SK-N-SH (cell line): ENCODE measurements at places on chromosomes 4 and X. TPM values are rescaled to one million over a fixed set of nuclear protein-coding genes. Genes with fewer than 3 reads are reported as not detected.

The HSFX4 gene
- polyA plus RNA-seq, result not detected in 2 replicates

The PLAC1 gene
- 50.9 and 72.3 TPM in 2 replicates for polyA plus RNA-seq

DNA sequence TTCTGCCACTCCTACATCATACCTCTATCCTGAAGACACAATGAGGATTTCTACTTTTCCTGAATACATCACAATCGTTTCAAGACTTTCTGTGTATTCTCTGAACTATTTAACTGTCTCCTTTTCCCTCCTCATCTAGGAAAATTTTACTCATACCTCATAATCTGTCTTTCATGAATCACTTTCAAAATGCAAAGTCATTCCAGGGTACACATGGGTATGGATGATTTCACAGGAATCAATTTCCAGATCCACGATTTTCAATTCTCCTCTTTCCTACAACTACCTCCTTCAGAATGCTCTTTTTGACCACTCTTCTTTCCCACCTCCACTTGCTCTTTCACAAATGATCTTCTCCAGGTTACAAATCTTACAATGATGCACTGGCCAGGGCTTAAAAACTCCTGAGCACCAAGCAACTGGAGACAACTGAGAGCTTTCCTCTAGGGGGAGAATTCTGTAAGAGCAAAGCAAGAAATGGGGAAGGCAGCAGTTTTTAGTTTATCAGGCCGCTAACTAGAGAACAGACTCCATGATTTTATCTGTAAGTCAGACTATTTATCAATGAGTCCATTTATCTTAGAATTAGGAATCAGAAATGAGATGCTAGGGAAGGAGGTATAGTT lies 116.4 kb downstream of the PPP3CA start:
- H3K4me1 ChIP-seq, result peaks cover 5% of the 10 kb centered on the region
- DNase-seq, result no peak
- H3K27ac ChIP-seq, result peak overlapping the region; percentile 46
- no peaks in the 10 kb centered on the region for H3K27me3 ChIP-seq

The CENPVL2 gene
- polyA plus RNA-seq, result 0.03 and 0.06 TPM in 2 replicates

DNA sequence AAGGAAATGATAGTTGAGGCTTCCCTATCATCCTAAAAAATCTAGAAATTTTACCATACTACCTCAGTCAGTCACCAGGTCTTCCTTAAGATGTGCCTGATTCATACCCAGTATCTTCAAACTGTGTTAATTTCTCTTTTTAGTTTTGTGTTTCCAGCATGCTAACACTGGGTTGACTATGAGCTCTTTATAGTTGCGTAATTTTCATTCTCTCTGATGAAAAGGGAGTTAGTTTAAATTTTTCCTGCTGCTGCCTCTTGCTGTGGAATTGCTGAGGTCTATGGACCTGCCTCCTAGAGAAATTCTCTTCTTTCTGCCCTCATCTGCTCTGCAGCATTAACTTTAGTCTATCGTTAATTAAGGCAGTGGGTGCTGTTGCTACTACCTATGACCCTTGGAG lies 66.6 kb downstream of the BANK1 start:
- no peaks in the 10 kb centered on the region for H3K4me1 ChIP-seq
- H3K27ac ChIP-seq, result no peak overlapping the region
- H3K4me3 ChIP-seq, result no peak overlapping the region
- no peaks in the 10 kb centered on the region for H3K27me3 ChIP-seq

GRCh38 chr4:158578476-158578875 lies 56.8 kb downstream of the RXFP1 start:
- DNase-seq, result peak; percentile 25
- H3K27me3 ChIP-seq, result no peaks in the 10 kb centered on the region
- H3K4me1 ChIP-seq, result no peaks in the 10 kb centered on the region
- no peak overlapping the region for H3K4me3 ChIP-seq
- no peak overlapping the region for H3K27ac ChIP-seq

The SLITRK2 gene
- not detected in 2 replicates for polyA plus RNA-seq

GRCh38 chr4:75902352-75902751 lies at the start of gene PPEF2:
PPEF2 (minus strand) TSS chr4:75902452; CDS start chr4:75896325, 6,127 bp downstream.
- no peak within 1 kb of the TSS for H3K27ac ChIP-seq
- DNase-seq, result no peak
- H3K4me1 ChIP-seq, result no peaks in the 10 kb centered on the region
- no peaks in the 10 kb centered on the region; the same call in 1 of the 2 replicates for H3K27me3 ChIP-seq

GRCh38 chrX:18873189-18873791 lies 110.6 kb downstream of the PHKA2 start:
- H3K27me3 ChIP-seq, result peaks cover 10% of the 10 kb centered on the region; the same call in 1 of the 2 replicates
- peak; percentile 76 for DNase-seq
- peak overlapping the region; percentile 80 for H3K27ac ChIP-seq
- H3K4me1 ChIP-seq, result peaks cover 47% of the 10 kb centered on the region; the same call in 1 of the 2 replicates
- peak overlapping the region; percentile 45 for H3K4me3 ChIP-seq
- no peaks in the 10 kb centered on the region for H3K36me3 ChIP-seq

DNA sequence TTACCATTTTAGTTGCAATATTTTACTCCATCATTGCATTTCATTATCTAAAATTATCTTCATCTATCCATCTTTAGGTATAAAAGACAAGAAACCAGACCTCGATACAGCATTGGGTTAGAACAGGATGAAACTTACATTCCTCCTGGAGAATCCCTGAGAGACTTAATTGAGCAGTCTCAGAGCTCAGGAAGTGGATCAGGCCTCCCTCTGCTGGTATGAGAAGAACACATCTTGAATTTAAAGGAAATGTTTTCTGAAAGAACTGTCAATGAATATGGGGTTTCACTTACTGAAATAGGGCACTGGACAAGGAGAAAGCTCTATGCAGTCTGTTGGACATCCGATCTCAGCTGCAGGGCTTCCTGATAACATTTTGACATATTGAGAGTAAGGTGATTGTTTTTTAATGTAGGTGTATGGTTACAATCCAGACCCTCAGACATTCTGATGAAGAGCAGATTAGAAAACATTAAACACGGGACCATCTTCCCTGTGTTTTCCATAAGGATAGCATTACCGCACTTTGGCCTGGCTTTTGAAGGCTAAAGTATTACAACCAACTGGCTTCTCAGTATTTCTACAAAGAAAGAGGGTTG lies 367.2 kb downstream of the BMPR1B start:
- H3K4me1 ChIP-seq, result no peaks in the 10 kb centered on the region
- peak; percentile 36 for DNase-seq
- H3K27me3 ChIP-seq, result no peaks in the 10 kb centered on the region
- no peaks in the 10 kb centered on the region for H3K36me3 ChIP-seq
- no peak overlapping the region for H3K4me3 ChIP-seq

GRCh38 chrX:69229436-69229835 lies 64.2 kb upstream of the PJA1 start:
- no peaks in the 10 kb centered on the region for H3K27me3 ChIP-seq
- H3K4me1 ChIP-seq, result no peaks in the 10 kb centered on the region
- no peaks in the 10 kb centered on the region for H3K36me3 ChIP-seq
- H3K27ac ChIP-seq, result no peak overlapping the region

- H3K36me3 ChIP-seq, result no peaks in the 10 kb centered on the region
- H3K27ac ChIP-seq, result no peak overlapping the region
- no peak for DNase-seq
- H3K27me3 ChIP-seq, result no peaks in the 10 kb centered on the region
- H3K4me3 ChIP-seq, result no peak overlapping the region
These were observed 49.9 kb downstream of the PCDH7 start for GRCh38 chr4:30770049-30770549.

The FSTL5 gene
- 0.07 and 0.10 TPM in 2 replicates for polyA plus RNA-seq

The MAGEA2B gene
- polyA plus RNA-seq, result 17.1 and 29.5 TPM in 2 replicates

DNA sequence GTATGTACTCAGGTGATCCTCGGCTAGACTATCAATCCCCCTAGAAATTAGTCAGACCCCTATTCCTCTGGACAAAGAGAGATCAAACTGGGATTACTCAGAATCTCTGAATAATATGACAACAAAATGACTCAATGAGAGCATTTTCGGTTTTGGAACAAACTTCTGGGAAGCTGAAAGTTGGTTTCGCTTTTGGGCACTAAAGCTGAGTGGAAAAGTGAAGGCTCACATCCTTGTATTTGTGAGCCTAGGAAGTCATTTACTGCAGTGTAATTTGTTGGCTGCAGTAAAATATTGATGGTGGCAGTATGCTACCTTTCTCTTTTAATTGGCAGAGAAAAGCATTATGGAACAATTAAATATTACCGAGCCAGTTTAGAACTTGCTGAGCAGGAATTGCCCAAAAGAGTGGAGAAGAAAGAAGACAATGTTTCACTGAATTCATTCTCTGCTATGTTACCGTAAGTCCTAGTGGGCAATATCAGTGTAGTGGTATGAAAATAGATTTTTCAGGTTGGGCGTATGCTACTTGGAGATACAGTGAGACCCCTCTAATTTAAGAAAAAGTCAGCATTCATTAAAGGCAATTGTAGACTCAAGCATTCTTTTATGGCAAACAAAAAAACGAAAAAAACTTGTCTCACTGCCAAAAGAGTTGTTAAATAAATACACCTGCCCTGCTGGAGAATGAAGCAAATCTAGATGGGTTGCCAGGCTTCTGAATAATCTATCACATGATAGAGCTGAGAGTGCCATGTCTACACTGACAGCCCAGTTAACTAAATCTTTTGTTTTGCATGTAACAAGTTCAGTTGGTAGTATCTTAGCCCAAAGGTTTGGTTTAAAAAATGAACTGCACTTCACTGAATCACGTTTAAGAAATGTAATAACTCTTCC lies 69.6 kb downstream of the AGTR2 start:
- DNase-seq, result no peak
- H3K27me3 ChIP-seq, result no peaks in the 10 kb centered on the region
- no peak overlapping the region for H3K27ac ChIP-seq
- H3K4me1 ChIP-seq, result no peaks in the 10 kb centered on the region
- H3K36me3 ChIP-seq, result no peaks in the 10 kb centered on the region

The TLR8 gene
- polyA plus RNA-seq, result not detected in 2 replicates

The PLRG1 gene
- 64.8 and 84.6 TPM in 2 replicates for polyA plus RNA-seq

The ABCB7 gene
- 19.3 and 20.4 TPM in 2 replicates for polyA plus RNA-seq

The MAGEB17 gene
- polyA plus RNA-seq, result 0.13 TPM in 2 replicates

The TLR2 gene
- 0.18 and 0.21 TPM in 2 replicates for polyA plus RNA-seq

DNA sequence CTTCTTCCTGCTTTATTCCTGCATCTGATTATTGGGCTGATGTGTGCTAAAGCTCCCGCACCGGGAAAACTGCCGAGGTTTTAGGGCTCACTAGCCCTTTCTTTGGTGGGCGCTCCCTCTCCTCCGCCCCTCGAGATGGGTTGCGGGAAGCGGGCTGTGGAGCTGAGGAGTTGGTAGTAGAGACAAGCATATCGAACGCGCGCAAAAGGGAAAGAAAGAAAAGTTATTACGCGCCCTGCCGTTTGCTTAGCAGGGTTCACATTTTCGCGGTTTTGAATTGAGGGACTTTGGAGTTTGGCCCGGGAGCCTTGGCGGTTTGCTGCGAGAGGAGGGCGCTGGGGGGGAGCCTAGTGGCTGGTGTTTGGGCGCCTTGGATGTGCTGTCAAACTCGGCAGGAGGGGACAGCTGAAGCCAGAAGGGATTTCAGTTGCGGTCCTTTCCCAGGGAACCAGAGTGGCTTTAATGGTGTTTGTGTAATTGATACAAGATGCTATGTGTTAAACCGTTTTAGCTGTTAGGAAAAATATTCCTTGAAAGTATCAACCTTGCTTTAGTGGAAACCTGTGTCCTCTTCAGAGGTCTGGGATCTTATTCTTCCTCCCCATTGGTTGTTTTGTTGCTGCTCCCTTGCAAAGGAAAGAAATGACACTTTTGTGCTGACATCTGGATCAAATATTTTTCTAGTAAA lies 1.1 kb downstream of the GAB1 start:
- H3K36me3 ChIP-seq, result no peaks in the 10 kb centered on the region
- DNase-seq, result peak; percentile 37
